Stimulated activated CD4-positive, alpha-beta T cell treated with anti-CD3 and anti-CD28 coated beads, Interleukin-2, amount 100 ng/mL, for 24 hours (primary cell): ENCODE measurements at places on chromosomes 2 and 18.

GRCh38 chr2:217843324-217843723 is 159.5 kb downstream of the TNS1 start:
- no peak for DNase-seq

GRCh38 chr2:41903474-41904135 is 144.2 kb upstream of the PKDCC start:
- no peak for DNase-seq

DNA sequence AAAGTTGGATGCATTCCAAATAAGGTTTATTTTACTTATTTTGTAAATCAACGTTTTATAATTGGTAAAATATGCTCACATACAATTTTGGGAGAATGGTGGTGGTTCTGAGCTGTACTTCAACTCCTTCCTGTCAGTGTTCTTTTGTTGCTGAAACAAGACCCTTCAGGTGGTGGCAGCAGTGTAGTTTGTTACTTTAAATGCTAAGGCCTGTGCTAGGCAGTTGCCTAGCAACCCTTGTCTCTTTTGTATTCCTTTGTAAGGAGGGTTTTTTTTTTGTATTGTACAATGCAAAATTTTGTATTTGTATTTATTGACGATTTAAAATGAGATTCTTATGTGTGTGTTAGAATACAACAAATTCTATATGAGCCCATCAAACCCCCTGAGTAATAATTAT is 166.0 kb upstream of the FAM98A start:
- no peak for DNase-seq

DNA sequence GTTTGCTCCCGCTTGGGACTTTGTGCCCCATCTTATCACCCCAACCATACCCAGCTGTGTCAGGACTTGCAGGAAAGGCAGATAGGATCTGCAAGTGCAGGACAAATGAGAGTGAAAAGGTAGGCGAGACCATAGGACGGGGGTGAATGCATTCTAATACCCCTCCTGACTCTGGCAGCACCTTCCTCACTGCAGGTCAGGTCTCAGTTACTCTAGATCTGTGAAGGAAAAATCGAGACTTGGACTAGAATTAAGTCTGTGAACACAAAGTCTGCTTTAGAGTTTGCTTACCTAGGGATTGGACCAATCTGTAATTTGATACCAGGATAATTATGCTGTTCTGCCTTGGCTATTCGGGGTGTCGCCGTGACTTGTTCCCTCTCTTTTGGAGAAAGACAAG is 19.7 kb downstream of the NT5DC4 start:
- no peak for DNase-seq

- DNase-seq, result no peak
These were observed 53.9 kb upstream of the DNER start for GRCh38 chr2:229768235-229768634.

DNA sequence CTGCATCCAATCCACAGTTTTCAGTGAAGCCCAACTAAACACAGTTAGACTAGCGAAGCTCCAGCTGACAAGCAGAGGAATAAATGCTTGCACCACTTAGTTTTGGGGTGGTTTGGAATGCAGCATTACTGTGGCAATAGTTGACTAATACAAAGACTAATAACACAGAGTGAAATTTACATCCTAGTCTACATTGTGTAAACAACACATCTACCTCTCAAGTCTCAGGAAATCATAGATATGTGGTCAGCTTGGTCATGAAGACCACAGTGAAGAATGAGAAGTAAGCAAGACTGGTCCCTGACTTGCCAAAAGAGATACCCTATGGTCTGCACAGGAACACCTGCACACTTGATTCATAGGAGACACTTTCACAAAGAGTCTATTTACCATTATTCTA is 155.1 kb upstream of the TANK start:
- DNase-seq, result no peak

DNA sequence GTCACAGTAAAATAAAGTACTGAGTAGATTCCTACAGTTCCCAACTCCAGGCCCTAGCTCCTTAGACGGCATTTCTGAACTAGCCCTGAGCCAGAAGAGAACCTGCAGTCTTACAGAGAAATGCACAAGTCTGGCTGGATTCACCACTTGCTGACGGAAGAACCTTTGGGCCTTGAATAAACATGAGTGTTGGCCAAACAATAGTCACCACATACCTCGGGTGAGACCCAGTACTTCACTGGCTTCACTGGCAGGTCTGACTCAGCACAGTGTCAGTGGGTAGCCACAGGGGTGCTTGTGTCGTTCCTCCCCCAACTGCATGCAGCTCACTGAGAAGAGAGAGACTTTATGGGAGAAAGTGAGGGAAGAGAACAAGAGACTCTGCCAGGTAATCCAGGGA is 88.9 kb downstream of the TMEM185B start:
- DNase-seq, result no peak

DNA sequence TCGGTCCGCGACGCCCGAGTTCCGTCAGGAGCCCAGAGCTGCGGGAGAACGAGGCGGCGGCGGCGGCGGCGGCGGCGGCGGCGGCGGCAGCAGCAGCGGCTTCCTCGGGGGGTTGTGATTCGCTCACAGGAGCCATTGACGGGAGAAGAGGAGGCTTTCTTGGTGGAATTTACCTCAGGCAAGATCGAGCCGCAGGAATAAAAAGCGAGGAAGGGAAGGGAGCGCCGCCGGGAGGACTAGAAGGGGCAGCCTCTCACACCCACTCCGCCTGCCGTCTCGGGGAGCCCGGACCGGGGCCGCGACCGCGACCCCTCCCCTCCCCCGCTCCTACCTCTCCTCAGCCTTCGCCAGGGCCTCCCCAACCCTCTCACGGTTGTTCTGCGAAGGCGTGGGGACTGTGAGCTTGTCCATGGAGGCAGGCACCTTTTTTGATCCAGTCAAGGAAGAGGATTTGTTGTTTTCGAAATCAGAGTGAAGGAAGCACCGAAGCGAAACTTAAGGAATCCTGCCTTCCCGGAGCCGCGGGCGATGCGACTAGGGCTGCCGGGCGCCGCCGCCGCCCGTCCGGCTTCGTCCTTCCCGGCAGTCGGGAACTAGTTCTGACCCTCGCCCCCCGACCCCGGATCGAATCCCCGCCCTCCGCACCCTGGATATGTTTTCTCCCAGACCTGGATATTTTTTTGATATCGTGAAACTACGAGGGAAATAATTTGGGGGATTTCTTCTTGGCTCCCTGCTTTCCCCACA is 506 bp downstream of the BMPR2 start:
- DNase-seq, result peak; percentile 52

- DNase-seq, result peak; percentile 78
These were observed 12.3 kb upstream of the TEX51 start for GRCh38 chr2:126886211-126886915.

GRCh38 chr2:112721819-112722522 is 1.2 kb downstream of the NT5DC4 start:
- no peak for DNase-seq

DNA sequence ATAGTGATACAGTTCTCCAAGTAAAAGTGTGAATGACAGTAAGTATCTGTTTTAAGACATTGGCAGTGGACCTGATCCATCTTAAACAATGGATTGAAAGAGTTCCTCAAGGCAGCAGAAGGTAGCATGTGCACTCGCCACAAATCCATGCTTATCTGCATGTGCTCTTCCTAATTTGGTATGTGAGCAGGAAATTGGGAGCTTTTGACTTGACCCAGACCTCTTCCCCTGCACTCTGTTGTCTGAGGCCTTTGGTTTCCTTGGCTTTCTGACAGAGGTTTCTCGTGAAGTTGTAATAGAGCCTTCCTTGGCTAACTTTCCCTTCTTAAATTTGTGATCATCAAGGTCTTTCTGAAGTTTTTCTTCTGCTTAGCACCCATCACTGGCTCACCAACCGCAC is 114.1 kb downstream of the WDSUB1 start:
- DNase-seq, result no peak

- no peak for DNase-seq
These were observed 7.5 kb downstream of the EFR3B start for GRCh38 chr2:25049422-25049821.

DNA sequence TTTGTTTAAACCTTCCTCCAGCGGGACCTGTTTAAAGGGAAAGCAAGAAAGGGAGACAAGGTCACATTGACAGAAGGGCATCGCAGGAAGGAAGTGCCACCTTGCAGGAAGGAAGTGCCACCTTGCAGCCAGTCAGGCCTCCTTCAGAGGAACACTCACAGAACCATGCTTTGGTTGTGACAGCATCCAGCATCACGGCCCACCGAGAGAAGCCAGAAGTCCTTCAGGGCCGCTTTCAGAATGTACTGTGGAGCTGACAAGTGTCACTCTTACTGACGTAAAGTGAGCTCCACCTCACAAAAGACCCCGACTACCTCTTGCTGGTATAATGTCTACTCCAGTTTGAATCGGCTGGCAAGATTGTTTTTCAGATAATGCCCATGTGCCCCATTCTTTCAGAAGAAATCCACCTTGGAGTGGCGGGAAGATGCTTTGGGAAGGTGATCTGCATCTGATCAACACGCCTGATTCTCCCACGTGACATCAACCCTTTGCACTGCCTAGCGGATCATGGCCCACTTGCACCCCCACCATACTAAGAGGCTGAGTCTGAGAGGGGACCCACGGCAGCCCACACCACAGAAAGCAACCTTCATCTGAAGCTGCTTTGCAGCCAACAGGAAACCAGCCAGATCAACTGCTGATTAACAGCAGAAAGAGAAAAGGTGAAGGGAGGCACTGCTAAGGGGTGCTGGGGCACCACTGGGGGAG is 99.8 kb downstream of the UXS1 start:
- peak; percentile 56 for DNase-seq

- no peak for DNase-seq
These were observed 281.3 kb downstream of the AGPS start for GRCh38 chr2:177673602-177674595.

DNA sequence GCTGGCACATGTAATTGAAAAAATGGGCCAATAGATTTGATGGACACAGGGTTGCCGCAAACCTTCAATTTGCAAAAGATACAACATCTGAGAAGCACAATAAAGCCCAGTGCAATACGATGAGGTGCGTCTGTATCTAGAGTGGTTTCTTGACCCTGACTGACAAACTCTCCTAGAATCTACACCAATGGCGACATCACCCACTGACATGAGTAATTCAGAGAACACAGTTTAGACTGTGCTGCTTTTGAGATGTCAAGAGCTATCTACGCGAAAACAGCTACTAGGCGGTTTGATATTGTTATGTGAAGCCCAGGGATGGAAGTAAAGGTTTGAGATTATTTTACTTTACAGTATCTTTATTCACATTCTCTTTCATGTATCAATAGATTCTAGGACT is 104.9 kb downstream of the EIPR1 start:
- DNase-seq, result no peak

- DNase-seq, result no peak
These were observed 484.1 kb downstream of the DCC start for GRCh38 chr18:52824126-52824525.

DNA sequence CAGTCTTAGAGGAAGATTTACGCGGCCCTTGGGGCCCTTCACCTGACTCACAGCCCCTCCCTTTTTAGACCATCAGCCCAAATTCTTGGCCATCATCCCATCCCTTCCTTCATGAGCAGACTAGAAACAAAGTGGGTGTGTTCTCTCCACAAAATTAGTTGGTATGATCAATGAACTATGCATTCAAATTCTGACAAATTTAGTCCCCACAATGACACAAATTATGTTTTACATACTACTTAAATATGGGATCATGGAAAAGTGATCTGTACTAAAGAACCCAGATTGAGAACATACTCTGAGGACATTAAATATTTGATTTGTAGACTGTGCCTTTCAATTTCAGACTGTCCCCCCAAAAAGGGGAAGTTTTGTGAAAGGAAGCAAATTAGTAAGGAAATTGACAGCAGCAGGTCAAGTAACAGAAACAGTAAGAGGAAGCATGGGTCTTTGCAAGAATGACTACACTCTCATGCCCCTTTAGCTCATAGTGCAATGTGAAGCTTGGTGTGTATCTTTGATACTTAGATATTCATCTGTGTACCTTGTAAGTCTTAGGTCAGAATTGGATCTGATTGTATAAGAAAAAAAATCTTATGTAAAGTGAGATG is 2.2 kb upstream of the MAPRE2 start:
- no peak for DNase-seq
